Activated CD8-positive, alpha-beta memory T cell treated with anti-CD3 and anti-CD28 coated beads, Interleukin-2, amount 10 ng/mL, durations not matched to agents 7 days and 5 days (primary cell): ENCODE measurements at places on chromosomes 7 and 10.

DNA sequence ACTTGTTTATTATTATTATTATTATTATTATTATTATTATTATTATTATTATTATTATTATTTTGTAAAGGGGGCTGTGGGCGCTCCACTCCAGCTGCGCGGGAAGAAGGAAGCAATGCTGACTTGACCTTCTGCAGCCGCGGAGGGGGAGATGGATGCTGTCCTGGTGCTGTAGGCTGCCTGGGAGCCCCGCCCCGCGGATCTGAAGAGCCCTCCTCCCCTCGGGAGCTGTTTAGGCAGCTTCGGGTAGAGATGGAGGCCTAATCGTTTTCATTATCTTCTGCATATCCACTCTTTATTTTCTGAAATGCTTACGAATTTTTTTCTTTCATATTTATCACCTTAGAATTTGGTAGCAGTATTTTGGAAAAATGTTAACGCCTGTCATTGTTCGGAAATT, 101.2 kb upstream of the KLF6 start:
- H3K4me1 ChIP-seq: peaks cover 26% of the 10 kb centered on the region
- no peaks in the 10 kb centered on the region for H3K27me3 ChIP-seq
- no peak overlapping the region for H3K27ac ChIP-seq

GRCh38 chr10:68139448-68140272, 30.4 kb downstream of the MYPN start:
- DNase-seq: no peak
- H3K36me3 ChIP-seq: no peaks in the 10 kb centered on the region
- H3K4me3 ChIP-seq: no peak overlapping the region

DNA sequence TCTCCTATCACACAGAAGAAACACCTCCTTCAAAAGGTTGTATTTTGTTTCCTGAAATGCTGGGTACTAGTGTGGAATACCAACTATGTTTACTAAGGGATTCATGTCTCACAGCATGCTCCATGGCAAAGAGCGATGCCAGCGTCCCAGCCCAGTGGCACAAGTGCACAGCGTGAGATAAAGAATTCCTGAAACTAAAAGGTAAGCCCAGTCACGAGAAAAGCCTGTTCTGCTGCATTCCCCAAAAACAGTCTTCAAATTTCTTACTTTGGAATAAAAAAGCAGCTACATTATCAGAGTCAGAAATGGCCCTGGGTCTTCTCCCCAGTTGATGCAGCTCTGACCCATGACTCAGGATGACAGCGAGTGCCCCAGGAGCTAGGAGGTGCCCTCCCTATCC, 53.1 kb upstream of the DDC start:
- H3K36me3 ChIP-seq: no peaks in the 10 kb centered on the region
- peaks cover 14% of the 10 kb centered on the region for H3K4me1 ChIP-seq
- H3K4me3 ChIP-seq: no peak overlapping the region
- no peak for DNase-seq
- no peak overlapping the region for H3K27ac ChIP-seq

DNA sequence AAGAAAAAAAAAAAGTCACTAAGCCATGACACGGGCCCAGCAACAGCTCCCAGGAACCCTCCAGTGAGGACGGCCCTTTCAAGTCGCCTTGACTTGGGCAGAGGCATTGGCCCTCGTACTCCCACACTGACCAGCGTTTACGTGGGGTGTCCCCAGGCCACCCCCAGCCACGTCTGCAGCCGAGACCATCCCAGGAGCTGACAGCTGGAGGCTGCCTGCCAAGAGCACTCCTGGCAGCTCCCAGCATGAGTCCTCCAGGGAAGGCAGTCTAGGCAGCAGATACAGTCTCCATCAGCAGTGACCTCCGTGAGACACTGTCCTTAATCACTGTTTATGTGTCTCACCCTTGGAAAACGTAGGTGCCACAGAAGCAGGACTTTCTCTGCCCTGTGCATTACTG, 86.5 kb downstream of the PROSER2 start:
- no peak overlapping the region for H3K27ac ChIP-seq
- H3K36me3 ChIP-seq: no peaks in the 10 kb centered on the region
- H3K4me1 ChIP-seq: peaks cover 5% of the 10 kb centered on the region
- DNase-seq: no peak

GRCh38 chr10:30111340-30112022, 52.1 kb upstream of the JCAD start:
- no peak overlapping the region for H3K27ac ChIP-seq
- peaks cover 17% of the 10 kb centered on the region for H3K4me1 ChIP-seq
- no peak for DNase-seq
- H3K4me3 ChIP-seq: no peak overlapping the region
- peaks cover 2% of the 10 kb centered on the region for H3K36me3 ChIP-seq
- H3K27me3 ChIP-seq: peaks cover 15% of the 10 kb centered on the region

DNA sequence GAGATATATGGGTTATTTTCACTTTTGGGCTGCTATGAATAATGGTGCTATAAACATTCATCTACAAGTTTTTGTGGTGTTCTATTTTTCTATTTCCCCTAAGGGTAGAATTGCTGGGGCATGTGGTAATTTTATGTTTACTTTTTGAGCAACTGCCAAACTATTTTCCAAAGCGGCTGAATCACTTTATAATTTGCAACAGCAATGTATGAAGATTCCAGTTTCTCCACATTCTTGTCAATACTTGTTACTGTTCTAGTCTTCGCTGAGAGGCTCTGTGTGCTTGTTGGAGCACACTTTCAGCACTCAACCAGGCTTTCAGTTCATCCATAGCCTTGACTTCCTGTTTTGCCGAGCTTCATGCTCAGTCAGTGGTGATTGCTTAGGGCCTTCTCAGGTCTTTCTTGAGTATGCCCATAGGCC, 39.0 kb downstream of the ADK start:
- H3K36me3 ChIP-seq: peaks cover 15% of the 10 kb centered on the region
- H3K27ac ChIP-seq: peak overlapping the region; percentile 98
- no peaks in the 10 kb centered on the region for H3K27me3 ChIP-seq
- peak; percentile 55 for DNase-seq
- H3K4me1 ChIP-seq: peaks cover 56% of the 10 kb centered on the region
